ENCODE measurements at places on chromosomes 16 and 17. TPM values are rescaled to one million over a fixed set of nuclear protein-coding genes. Genes with fewer than 3 reads are reported as not detected.

Gene ASB16
- total RNA-seq, result 2.0 TPM

Gene HOXB1
- not detected for total RNA-seq

Gene ZG16
- 1.4 TPM for total RNA-seq

Gene RPH3AL
- total RNA-seq, result 58.7 TPM

Gene RNF112
- total RNA-seq, result 0.34 TPM

- no peak for DNase-seq
Measured at GRCh38 chr17:13917634-13918033, 151.7 kb upstream of the COX10 start.

- DNase-seq, result no peak
Measured at GRCh38 chr17:30819971-30820705, 4.4 kb downstream of the CRLF3 start.

DNA sequence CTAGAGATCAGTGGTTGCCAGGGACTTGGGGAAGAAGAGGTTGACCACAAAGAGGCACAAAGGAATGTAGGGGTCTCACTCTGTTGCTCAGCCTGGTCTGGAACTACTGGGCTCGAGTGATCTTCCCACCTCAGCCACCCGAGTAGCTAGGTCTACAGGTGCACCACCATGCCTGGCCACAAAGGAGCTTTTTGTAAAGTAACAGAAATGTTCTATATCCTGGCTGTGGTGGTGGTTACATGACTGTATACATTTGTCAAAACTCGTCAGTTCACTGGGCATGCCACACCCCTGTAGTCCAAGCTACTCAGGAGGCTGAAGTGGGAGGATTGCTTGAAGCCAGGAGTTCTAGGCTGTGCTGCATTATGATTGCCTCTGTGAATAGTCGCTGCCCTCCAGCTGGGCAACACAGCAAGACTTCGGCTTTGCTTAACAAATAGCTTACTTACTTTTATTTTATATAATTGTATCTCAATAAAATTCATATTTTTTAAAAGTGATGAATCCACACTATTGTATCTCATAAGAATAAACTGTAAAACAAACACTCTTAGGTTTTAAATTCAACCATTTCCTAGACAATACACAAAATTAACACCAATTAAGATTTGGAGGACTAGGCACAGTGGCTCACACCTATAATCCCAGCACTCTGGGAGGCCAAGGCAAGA is 5.0 kb downstream of the SKA2 start:
- DNase-seq, result no peak
